CD8-positive, alpha-beta T cell (primary cell): ENCODE measurements at places on chromosomes 16 and 17. TPM values are rescaled to one million over a fixed set of nuclear protein-coding genes. Genes with fewer than 3 reads are reported as not detected.

The CYTH1 gene
- total RNA-seq: 475 TPM

The CIITA gene
- total RNA-seq: 4.0 TPM

The ATAD5 gene
- 3.6 TPM for total RNA-seq

The CENPX gene
- 11.1 TPM for total RNA-seq

The PPM1E gene
- not detected for total RNA-seq

The PRR35 gene
- total RNA-seq: not detected

The SLC9A5 gene
- 2.0 TPM for total RNA-seq
